ENCODE measurements at places on chromosomes 7 and 10.

DNA sequence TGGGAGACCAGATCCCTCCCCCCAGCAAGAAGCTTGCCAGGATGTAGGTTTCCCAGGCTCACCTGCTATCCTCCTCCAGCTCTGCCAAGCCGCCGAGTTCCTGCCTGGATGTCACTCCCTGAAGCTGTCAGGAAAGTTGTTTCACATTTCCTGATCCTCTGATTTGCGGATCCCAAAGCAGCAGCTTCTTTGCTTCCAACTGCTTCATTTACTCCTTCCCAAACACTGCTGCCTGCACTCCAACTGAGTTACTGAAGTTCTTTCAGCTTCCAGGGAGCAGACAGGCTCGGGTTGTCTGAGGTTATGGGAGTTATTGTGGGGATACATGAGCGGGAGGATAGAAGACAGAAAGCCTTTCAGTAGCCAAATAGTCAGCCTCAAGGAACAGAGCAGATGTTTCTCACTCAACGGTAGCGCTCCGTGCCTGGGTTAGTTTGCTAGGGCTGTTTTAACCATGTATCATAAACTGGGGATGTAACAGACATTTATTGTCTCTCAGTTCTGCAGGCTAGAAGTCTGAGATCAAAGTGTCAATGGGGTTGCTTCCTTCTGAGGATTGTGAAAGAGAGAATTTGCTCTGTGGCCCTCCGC lies 516.0 kb downstream of the REEP3 start:
- DNase-seq: no peak

DNA sequence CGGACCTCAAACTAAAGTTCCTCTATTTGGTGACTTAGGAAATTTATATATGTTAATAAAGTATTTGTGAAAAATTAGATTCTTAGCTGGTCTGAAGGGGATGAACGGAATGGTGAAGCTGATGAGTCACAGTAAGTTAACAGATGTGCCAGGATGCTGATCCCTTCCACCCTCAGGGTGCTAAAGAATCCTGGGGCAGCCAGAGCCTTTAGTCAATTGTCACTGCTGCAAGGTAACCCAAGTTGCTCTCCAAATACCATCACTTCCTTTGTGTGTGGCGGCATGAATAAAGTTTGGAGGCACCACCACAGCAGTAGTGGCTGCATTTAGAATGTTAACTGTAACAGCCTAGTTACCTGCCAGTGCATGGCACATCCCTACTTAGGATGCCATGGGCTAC lies 222.6 kb upstream of the PPP1R3A start:
- DNase-seq: no peak

GRCh38 chr10:61304746-61305145 lies 148.4 kb downstream of the TMEM26 start:
- DNase-seq: peak; percentile 44

DNA sequence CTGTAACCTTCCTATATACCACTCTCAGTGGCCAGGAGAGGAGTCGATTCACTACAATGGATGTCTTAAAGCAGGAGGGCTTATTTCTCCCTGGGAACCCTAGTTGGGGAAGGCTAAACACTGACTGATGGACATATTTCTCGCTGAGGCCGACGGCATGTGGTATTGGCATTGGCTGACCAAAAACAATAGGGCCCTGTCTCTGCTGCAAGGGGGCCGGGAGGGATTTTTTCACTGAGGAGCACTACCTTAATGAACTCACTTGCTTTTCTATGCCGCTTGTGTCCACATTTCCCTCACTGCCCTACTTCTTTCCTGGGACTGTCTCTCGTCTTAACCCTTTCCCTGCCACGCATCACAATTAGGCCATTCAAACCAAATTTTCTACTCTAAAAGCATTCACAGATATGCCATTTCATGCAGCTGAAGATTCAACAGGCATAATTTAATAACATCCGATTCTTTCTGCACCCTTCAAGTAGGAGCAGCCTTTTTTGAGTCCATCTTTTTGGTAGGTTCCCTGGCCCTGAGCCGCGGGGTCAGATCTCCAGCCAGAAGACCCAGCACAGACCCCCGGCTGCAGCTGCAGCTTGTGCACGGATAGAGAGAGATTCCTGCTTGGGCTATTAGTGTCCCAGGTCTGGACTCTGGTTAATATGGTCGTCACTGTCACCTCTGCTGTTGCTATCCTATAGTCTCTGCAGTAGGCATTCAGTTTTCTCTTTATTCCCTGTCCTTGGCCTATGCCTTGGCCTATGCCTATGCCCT lies 118.7 kb downstream of the HIPK2 start:
- DNase-seq: no peak

- peak; percentile 8 for DNase-seq
Measured at GRCh38 chr7:79930604-79931003, 204.0 kb upstream of the GNAI1 start.

- DNase-seq: peak; percentile 48
Measured at GRCh38 chr10:70378122-70378521, 4.3 kb downstream of the LRRC20 start.

GRCh38 chr7:38190011-38190410 lies 12.0 kb downstream of the STARD3NL start:
- peak; percentile 56 for DNase-seq

- no peak for DNase-seq
Measured at GRCh38 chr7:86485827-86486226, 157.9 kb upstream of the GRM3 start.

GRCh38 chr7:55206235-55207029 lies 158.7 kb upstream of the LANCL2 start:
- peak; percentile 65 for DNase-seq

GRCh38 chr10:32713560-32713959 lies 244.5 kb downstream of the ITGB1 start:
- DNase-seq: no peak

DNA sequence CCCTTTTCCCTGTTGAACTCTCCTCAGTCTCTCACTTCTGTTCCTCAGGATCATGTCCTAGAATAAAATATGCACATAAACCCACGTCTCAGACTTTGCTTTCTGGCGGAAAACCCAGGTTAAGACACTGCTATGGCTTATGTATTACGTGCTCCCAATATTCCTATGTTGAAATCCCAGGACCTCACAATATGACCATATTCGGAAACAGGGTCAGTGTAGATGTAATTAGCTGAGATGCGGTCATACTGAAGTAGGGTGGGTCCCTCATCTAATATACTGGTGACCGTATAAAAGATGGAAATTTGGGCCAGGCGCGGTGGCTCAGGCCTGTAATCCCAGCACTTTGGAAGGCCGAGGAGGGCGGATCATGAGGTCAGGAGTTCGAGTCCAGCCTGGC lies 59.9 kb downstream of the KIAA1549 start:
- no peak for DNase-seq

- peak; percentile 2 for DNase-seq
Measured at GRCh38 chr7:11557627-11558026, 274.4 kb downstream of the THSD7A start.

DNA sequence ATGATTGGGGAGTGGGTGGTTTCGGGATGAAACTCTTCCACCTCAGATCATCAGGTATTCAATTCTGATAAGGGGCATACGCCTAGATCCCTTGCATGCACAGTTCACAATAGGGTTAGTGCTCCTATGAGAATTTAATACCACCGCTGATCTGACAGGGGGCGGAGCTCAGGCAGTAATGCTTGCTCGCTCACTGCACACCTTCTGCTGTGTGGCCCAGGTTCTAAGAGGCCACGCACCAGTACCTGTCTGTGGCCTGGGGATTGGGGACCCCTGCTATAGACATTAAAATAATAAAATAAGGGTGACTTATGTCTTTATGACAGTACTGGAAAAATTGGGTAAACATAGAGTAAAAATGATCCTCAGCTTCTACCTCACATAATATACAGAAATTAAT lies 66.1 kb downstream of the SAMD9 start:
- no peak for DNase-seq

DNA sequence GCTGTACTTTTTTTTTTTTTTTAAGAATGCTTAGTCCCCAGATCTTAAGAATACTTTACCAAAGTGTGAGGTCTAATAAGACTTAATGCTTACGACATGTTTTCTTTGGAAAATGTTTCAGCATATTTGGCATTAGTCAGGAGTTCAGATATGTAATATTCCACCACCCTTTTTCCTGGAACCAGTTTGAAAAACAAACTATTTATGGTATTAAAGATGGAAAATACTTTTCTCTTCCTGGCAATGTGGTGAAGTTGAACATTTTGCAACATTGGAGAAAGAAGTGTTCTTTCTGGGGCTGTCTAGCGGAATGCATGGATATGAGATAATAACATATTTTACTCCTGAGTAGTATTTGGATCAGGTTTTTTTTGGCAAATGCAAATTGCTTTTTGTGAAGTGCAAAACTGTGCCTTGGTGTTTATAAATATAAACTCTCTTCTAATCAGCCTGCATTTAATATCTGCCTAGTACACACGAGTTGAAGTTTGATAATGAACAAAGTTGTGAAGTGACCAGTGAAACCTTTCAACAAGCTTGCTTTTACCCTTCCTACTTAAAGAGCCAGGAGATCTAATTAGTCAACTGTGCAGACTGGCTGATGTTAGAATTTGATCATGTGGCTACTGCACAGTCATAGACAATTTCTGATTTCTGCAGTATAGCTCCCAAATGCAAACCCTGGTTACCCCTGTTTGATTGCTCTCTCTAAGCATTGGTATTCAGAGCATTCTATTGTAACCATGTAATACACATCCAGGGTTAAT lies 20.9 kb downstream of the MAP3K8 start:
- DNase-seq: peak; percentile 72

DNA sequence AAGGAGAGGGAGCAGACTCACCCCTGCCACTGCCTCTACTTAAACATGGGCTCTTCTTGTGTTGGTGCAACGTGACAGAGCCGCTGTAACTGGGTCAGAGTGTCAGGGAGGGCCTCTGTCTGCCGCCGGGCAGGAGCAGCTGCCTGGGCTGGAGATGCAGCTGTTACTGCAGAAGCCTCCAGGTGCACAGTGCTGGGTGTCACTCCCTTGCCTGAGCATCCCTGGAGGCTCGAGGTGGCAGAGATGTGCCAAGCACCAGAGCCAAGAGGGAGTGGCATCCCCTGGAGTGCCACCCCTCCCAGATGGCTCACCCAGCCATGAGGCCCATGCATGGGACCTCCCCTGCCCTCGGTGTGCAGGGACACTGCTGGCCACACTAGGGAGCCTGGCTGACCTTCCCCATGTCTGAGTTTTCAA lies 145.7 kb downstream of the PRPF18 start:
- no peak for DNase-seq

DNA sequence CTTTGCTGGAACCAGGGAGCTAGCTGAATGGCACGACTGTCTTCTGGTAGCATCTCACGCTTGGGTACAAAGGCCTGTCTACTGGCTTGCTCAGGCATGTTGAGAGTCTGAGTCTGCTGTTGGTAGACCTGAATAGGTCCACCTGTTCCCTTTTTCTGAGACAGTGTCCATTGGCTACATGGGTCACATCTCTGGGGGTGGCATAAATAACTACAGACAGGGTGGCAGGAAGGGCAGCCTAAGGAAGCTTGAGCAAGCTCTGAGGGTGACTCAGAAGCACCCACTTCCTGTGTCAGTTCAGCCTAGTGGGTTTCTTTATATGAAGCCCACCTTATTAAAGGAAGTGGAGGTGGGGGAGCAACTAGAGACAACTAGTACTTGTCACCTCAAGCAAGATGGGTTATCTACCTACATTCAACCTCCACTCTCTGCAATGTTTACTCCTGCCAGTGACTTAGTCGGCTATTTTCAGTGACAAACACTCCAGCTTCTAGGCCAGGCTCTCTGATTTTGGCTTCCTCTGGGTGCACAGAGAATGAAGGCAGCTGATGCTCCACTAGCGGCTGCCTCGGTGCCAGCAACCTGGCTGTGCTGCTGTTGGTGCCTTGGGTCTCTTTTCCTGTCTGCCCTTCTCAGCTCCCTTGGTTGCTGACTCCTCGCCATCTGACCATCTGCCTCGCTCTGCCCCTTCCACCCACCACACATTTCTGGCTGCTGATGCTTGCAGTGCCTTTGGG lies 5.7 kb upstream of the ZYX start:
- no peak for DNase-seq

- no peak for DNase-seq
Measured at GRCh38 chr10:82757901-82758300, 882.9 kb downstream of the NRG3 start.
